ENCODE measurements at places on chromosomes 2 and 18.

GRCh38 chr2:126644630-126645191 is 11.2 kb upstream of the GYPC start:
- no peak for DNase-seq

GRCh38 chr2:216181953-216182461 is 72.9 kb downstream of the XRCC5 start:
- no peak for DNase-seq

DNA sequence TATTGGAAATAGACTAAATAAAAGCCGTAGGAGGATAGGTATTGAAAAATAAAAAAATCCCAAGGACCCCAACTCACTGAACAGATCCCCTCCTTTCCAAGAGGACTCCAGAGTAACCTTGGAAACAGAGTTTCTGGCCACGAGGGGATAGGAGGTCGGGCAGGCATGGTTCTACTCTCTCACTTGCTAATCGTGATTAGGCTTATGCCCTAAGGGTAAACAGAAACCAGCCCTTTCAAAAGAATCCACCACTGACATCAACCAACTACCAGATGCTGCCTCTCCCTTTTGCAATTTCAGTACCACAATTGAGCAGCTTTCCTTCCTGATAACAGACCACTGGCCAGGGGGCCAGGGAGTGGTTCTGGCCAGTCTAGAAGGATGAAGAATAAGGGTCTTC is 477.8 kb downstream of the EIPR1 start:
- DNase-seq: no peak

- DNase-seq: no peak
Observed at GRCh38 chr2:220396287-220396686, 768.9 kb downstream of the SLC4A3 start.

GRCh38 chr2:98847853-98848252 is 88.2 kb downstream of the CRACDL start:
- no peak for DNase-seq

Data from NCI-H187 treated with DMSO at 0.1 percent for 48 hours (cell line).